ENCODE measurements at places on chromosomes 3 and 15.

GRCh38 chr3:119613872-119614271, 16.2 kb downstream of the PLA1A start:
- no peak for DNase-seq

- no peak for DNase-seq
These were observed 1.9 kb downstream of the LOXL1 start for GRCh38 chr15:73928241-73928579.

DNA sequence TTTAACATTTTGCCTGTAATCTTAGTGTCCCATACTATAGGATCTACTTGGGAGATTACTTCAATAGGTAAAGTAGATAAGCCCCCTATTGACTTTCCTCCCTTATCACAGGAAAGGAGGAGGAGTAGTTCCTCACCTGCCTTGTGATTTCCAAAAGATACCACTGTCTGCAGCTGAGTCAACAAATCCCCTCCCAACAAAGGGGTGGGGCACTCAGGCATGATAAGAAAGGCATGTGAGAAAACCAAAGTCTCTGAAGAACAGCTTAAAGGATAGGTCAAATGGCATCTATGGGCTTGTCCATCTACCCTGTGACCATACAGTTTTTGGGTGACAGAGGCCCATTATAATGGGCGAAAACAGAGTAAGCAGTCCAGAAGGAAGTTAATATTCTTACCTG, 71.3 kb upstream of the WNT7A start:
- no peak for DNase-seq

DNA sequence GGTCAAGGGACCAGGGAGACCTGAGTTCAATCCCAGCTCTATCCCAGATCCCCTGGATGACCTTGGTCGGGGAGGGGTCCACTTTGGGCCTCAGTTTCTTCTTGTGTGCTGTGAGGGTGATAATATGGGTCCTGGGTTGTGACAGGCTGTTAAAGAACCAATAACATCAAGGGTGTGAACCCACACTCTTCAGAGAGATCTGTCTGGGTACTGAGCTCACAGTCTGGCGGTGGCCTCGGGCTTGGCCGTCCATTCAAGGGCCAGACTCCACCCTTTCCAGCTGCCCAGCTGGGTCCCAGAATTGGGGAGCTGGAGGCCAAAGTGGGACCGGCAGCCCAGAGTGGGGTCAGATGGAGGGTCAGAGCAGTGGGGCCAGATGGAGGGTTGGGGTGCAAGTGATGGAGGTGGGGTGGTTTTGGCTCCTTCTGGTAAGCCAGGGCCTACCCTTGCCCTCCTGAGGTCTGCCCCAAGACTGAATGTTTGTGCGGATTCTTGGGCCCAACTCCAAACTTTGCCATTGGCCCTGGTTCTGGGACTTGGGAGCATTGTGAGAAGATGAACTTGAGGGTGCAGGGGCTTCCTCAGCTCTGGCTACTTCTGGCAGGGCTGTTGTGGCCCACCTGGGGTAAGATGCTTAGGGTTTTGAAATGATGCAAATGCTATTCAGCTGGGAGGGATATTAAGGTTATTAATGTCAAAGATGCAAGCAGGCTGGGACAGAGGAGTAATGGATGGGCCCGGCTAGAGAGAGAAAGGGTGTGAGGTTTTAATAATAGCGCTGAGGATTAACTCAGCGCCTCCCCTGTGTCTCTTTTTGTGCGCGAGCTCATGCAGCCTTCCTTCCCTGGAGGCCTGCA, 1.5 kb downstream of the CORO2B start:
- no peak for DNase-seq

DNA sequence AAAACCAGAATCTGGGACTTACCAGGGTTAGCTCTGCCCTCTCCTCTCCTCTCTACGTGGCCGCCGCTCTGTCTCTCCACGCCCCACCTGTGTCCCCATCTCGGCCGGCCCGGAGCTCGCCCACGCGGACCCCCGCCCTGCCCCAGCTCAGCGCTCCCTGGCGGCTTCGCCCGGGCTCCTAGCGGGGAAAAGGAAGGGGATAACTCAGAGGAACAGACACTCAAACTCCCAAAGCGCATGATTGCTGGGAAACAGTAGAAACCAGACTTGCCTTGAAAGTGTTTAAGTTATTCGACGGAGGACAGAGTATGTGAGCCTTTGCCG, 5.4 kb downstream of the ISL2 start:
- no peak for DNase-seq

GRCh38 chr3:183254487-183255347, 1.7 kb downstream of the B3GNT5 start:
- DNase-seq = no peak

DNA sequence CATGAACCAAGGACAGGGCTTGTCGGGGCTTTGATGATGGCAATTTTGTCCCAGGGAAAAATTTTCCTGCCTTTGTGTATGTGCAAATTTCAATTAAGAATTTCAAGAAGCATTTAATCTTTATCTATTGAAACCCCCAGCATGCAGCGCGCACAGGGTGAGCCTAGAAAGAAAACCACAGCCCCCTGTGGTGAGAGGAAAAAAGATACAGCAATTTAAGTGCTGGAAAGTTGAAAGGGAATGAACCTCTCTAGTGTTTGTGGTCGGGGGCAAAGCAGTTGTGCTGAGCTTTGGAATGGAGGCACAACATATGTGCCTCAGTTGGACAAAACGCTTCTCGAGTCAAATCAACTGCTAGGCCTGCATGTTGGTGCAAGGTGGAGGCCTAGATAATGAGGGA, 111.8 kb upstream of the C15orf61 start:
- no peak for DNase-seq

GRCh38 chr3:153970047-153970446, 151.1 kb upstream of the ARHGEF26 start:
- DNase-seq = no peak

DNA sequence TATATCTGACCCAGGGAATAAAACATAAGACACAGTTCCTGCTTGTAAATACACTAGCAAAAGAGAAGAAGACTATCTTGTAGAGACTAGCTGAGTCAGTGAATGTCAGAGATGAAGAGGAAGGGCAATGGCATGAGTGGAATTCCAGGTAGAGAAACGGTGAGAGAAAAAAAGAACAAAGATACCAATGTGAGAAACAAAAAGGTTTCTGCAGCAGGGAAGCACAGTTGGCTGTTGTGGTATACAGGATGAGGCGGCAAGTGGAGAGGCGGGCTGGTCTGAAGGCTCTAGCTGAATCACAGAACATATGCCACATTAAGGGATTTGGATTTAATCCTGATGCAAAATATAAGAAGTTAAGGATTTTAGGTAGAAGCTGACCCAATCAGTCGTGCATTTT, 17.1 kb upstream of the TASOR start:
- DNase-seq = no peak

- no peak for DNase-seq
These were observed 361.4 kb downstream of the PDCD6IP start for GRCh38 chr3:34159613-34160420.

GRCh38 chr15:75620841-75621391, 4.6 kb downstream of the SNUPN start:
- no peak for DNase-seq

DNA sequence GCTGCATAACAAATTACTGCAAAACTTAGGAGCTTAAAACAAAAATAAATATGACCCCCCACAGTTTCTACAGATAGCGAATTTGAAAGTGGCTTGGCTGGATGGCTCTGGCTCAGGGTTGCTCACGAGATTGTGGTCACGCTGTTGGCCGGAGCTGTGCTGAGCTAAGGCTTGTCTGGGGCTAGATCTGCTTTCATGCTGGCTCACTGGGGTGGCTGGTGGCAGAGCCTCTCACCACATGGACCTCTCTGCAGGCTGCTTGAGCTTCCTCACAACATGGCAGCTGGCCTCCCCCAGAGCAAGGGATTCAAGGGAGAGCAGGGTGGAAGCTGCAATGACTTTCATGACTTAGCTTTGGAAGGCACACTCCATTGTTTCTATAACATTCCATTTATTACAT, 354.1 kb downstream of the SHQ1 start:
- no peak for DNase-seq

GRCh38 chr3:84962415-84962814, 3.6 kb downstream of the CADM2 start:
- no peak for DNase-seq

DNA sequence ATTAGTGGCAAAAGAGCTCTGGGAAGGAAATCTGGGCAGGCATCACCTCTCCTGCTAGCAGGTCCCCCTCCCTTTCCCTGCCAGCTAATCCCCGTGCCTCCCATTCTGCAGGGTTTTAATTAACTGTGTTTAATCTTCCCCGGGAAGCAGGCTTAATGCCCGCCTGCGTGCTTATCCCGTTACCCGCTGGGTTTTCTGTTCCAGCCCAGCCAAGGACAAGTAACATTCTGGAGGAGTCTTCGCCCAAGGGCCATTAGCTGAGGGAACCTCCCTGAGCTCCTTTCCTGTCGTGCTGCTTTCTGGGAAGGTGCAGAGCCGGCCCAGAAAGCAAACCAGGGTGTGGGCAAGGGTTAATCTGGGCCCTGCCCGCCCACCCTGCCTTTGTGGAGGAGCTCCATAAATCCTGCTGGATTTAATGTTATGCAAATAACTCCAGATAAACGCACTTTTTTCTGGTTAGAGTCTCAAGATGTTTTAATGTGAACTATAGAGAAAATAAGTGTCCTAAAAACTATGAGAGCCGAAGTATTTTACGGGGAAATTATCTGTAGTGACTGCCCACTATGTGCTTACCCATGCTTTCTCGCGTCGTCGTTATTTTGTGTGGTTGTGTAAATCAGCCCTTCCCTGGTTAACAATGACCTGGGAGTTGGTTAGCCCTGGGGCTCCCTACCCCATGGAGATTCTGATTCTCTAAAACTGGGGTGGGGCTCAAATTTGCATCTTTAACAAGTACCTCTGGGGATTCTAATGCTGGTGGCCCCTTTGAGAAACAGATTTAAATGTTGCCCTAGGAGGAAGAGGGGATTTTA, 25.9 kb downstream of the TRIM71 start:
- DNase-seq = no peak

- DNase-seq = no peak
These were observed 76.3 kb upstream of the UMPS start for GRCh38 chr3:124653797-124654469.

DNA sequence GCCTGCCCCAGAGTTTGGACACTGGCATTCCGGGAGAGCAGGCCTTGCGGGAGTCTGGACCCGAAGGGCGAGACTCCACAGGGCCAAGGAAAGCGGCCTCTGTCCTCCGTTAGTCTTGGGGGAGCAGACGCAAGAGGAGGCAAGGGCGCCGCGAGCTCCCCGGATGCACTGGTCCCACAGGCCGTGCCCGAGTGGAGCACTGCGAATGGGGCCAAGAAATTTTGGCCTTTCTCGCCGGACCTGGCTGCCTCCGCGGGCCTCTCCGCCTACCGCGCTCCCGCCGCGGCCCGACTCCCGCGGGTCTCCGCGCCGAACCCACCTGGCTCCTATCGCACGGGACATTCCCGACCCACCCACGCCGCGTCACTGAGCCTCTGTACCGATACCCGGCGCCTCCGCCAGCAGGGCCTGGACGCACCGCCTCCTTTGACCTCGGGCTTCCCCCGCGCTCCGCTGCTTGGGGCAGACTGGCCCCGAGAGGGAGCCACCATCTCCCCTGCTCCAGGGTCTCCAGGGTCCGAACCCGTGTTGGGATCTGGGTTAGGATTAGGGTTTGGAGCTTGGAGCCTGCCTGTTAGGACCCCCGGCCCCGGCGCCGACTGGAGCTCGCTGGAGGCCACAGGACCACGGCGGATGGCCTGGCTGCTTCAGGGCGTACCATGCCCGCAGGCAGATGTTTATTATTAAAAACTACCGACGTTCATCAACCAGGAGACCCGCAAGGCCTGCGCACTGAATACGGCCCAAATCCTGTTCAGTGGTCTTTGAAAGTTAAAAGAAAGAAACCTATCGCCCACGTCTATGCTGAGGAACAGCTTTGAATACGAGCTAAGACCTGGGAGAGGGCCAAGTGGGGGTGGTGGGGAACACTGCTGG, 11.7 kb downstream of the SHOX2 start:
- DNase-seq = no peak

GRCh38 chr3:153061938-153062528, 100.0 kb upstream of the RAP2B start:
- DNase-seq = no peak

- no peak for DNase-seq
These were observed 6.0 kb downstream of the AMIGO3 start for GRCh38 chr3:49713336-49714105.

GRCh38 chr3:120077731-120078130, 16.5 kb downstream of the GSK3B start:
- no peak for DNase-seq

GRCh38 chr3:179071027-179071322, 634 bp downstream of the ZMAT3 start:
- DNase-seq = no peak

DNA sequence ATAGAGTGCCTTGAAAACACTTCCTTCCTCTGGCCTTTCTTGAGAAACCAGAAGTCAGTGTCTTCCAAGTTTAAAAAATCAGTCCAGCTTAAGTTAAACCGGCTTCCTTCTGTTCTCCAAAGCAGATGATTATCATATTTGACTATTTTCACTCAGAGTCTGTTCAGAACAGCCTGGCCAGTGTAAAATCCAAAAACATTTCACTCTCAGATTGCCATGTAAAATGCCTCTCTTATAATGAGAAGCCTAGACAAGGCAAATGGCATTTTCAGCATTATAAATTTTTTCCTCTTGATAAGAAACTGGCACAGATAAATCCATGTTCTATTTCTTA, 193.5 kb downstream of the TNIK start:
- no peak for DNase-seq

GRCh38 chr3:10474275-10474646, 31.1 kb downstream of the ATP2B2 start:
- DNase-seq = no peak

DNA sequence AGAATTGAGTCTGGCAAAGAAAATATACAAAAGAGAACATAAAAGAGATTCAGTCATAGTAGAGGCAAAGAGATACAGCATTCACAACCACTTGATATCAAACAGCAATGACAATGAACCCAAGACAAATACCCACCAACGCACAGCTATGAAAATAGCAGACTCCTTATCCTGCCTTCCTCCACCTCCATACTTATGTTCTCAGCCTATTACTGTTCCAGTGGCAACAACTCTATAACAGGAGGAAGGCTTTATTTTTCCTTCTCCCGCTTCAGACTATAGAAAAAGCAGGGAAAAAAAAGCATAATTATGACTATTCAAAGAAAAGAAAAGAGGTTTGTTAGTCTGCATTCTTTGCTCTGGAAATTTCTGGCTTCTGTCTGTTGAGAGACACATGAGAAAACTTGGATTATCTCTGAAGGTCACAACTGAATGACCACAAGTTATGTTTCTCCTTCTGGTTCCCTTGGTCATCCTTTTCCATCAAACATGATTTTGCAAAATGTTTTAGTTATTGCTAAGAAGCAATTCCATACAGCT, 81.2 kb upstream of the PLXND1 start:
- peak; percentile 67 for DNase-seq

- no peak for DNase-seq
These were observed 8.1 kb upstream of the TIGIT start for GRCh38 chr3:114285648-114286230.

DNA sequence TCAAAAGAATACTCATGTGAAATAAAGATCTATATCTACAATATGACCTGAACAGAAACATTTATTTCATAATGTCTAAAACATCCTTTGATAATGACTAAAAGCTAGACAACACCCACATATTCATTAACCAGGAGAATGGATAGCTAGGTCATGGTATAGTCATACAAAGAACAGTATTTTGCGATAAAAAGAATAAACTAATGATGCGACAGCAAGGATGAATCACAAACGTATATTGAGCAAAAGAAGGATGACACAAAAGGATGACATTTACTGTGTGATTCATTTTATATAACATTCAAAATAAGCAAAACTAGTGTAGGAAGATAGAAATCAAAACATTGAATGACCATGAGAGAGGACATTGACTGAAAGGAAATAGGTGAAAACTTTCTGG, 1233.1 kb downstream of the OTOL1 start:
- DNase-seq = no peak

Measured in putamen (tissue), 1 donor.